ENCODE measurements at places on chromosomes 16 and 17. TPM values are rescaled to one million over a fixed set of nuclear protein-coding genes. Genes with fewer than 3 reads are reported as not detected.

Gene CACNG5
- total RNA-seq, result not detected

Gene ZNF75A
- total RNA-seq, result 26.2 TPM

Gene CYGB
- total RNA-seq, result 10.0 TPM

Gene KRTAP1-1
- total RNA-seq, result not detected

Gene PABPN1L
- not detected for total RNA-seq

Gene ARHGDIG
- total RNA-seq, result not detected

Gene TACO1
- 19.0 TPM for total RNA-seq

Gene SLC4A1
- not detected for total RNA-seq

Gene MGAT5B
- total RNA-seq, result 2.6 TPM

Gene EFCAB5
- total RNA-seq, result under 0.01 TPM

Gene FOXL1
- 2.9 TPM for total RNA-seq

Gene RDM1
- not detected for total RNA-seq

Gene ENGASE
- total RNA-seq, result 15.4 TPM

Gene NOTUM
- not detected for total RNA-seq

Gene NLRC5
- total RNA-seq, result 61.2 TPM

Data from hair follicle dermal papilla cell (primary cell).